ENCODE measurements at places on chromosomes 16 and 17.

DNA sequence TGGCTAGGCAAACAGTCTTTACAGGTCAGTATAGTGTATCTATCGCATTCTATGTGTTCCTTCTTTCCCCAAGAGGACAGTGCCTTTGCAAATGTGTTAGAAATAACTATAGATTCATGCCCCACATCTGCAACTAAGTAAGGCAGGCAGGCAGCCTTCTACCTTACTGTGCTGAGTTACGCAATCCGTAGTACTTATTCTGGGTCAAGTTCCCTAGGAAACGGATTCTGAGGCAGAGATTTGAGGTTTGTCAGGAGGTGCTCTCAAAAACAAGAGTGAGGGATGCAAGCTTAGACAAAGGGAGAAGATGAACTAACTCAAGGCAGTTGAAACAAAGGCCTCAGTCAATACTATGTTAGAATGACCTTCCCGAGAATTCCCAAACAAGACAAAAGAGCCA is 12.7 kb upstream of the ANKFY1 start:
- no peak for DNase-seq

DNA sequence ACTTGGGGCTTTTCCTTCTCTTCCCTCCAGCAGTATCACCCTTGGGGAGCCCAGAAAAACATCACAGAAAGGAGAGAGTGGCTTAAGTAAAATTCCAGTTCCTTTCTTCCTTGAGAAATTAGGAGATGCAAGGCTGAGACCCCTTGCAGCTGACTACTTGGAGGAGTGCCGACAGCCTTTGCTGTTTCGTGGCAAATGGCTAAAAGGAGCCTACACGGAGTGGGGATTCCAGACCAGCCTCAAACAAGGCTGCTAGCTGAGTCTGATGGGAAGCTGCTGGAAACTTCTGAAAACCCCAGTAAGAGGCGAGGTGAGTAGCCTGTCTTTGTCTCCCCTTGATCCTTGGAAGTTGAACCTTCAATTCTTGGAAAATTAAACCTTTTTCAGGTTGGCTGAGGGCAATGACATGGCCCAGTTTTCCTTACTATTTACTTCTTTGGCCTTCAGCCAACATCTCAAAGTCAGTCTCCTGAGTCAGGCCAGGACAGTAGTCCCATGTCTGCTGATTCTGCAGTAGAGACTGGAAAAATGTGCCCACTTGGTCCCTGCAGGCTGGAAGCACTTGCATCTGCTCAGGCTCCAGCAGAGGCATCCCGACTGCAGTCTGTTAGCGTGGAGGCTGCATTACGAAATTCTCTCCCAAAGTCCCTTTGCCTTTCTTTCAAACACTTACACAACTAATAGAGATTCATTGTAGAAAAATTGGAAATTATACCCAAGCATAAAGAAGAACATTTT is 23.4 kb downstream of the SMIM36 start:
- DNase-seq = no peak

DNA sequence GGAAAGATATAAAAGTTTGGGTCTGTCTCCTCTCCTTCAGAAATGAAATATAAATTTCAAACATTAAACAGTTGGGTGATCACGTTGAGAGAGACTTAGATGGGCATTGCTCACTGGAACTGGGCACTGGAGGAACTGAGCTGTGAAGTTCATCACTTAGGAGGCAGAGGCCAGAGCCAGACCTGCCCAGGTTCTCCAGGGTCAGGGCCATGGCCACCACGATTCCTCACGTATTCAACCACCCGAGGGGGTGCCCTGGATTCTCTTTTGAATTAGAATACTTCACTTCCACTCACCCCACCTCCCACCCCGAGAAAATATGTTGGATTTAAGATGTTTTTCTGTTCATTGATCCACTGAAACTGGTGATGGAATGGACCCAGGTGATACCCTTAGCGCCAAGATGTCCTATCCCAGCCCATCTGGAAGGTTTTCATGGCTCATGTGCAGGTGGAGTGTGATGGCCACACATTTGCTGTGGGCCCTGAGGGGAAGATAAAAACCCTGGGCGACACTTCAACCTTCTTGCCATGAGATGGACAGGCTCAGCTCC is 6.1 kb downstream of the PRR29 start:
- no peak for DNase-seq

- no peak for DNase-seq
Observed at GRCh38 chr17:43469145-43469544, 14.6 kb upstream of the DHX8 start.

DNA sequence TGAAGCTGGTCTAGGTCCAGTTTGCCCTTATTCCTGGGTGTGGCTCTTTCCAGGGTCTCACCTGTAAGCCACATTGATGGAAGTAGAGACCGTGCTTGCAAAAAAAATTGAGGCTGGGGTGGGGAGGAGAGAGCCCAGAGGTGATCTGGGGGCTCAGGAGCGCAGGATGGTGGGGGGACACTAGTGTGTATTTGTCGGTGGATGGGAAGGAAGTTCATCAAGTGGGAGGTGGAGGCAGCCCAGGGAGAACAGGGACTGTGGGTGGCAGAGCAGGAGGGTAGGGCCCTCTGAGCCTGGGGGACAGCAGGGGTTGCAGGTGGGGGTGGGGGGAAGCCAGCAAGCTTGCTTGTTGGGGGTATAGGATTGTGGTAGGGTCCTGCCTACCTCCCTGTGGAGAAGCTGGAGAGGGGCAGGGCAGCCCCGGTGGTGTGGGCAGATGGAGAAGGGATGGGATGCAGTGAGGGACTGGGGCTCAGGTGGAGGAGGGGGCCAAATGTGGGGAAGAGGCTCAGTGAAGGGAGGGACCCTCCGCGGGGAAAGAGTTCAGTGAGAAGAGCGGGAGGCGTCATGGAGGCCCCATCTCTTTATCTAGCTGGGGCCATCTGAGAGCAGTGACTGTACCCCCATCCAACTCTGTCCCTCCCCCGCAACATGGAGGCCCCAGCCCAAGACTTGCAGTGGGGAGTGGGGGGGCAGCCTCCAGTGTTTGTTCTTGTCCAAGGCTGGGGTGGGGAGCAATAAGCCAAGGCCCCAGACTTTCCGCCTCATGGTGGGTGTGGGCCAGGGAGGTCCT is 17.2 kb upstream of the TMEM92 start:
- DNase-seq = no peak

GRCh38 chr16:85571813-85572619 is 41.1 kb upstream of the GSE1 start:
- peak; percentile 59 for DNase-seq

DNA sequence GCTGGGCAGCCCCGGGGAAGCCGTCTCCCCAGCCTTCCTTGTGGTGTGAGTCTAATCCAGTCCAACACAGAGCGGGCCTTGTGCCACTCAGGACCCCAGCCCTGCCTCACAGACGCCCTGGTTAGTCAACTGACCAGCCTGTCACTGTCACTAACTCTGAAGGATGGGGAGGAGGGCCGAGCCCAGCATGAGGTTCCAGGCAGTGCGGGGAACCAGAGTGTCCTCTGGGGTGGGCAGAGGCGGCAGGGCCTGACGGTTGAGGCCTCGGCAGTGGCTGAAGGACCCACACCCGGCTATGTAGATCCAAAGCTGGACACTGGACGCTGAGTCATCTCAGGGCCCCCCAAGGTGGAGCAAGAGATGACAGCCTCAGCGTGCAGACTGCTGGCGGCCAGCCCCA is 8.6 kb downstream of the RPUSD1 start:
- DNase-seq = no peak

GRCh38 chr17:42135664-42136653 is 13.4 kb downstream of the HSPB9 start:
- DNase-seq = no peak
